ENCODE measurements at places on chromosomes 12 and 14.

DNA sequence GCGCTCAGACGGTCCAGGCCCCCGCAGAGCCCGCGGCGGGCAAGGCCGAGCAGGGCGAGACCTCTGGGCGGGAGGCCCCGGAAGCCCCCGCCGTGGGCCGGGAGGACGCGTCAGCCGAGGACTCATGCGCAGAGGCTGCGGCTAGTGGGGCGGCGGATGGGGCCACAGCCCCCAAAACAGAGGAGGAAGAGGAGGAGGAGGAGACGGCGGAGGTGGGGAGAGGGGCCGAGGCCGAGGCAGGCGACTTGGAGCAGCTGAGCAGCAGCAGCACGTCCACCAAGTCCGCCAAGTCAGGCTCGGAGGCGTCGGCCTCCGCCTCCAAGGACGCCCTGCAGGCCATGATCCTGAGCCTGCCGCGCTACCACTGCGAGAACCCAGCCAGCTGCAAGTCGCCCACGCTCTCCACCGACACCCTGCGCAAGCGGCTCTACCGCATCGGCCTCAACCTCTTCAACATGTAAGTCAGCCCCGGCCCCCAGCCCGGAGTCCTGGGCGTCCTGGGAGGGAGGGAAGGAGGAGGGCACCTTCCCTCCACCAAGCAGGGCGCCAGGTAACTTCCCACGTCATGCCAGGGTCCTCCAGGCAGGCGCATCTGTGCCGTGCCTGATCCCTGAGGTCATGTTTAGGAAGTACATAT lies 72.4 kb downstream of the IQSEC3 start:
- peak; percentile 5 for DNase-seq

- DNase-seq = no peak
These were observed at the start of gene KCNH5 for GRCh38 chr14:63045234-63045611. KCNH5 (minus strand) TSS chr14:63045458; CDS start chr14:63045186, 272 bp downstream.

GRCh38 chr12:27367078-27367477 lies 34.4 kb downstream of the BMAL2 start:
- no peak for DNase-seq

DNA sequence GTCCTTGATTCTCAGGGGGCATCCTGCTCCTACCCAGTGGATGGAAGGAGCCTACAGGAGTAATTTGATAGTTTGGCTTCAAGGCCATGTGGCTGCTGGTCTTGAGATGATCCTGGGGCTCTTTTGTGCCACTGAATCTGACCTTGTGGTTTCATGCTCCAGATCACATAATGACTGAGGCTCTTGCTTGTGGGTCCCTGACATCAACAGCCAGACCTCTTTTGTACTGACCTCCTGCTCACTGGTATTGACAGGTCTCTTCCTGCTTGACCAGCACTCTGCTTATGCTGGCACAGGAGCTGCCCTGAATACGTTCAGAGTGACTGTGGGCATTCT lies 23.2 kb upstream of the JPH4 start:
- no peak for DNase-seq

GRCh38 chr14:64856529-64857445 lies 22.9 kb downstream of the SPTB start:
- no peak for DNase-seq

DNA sequence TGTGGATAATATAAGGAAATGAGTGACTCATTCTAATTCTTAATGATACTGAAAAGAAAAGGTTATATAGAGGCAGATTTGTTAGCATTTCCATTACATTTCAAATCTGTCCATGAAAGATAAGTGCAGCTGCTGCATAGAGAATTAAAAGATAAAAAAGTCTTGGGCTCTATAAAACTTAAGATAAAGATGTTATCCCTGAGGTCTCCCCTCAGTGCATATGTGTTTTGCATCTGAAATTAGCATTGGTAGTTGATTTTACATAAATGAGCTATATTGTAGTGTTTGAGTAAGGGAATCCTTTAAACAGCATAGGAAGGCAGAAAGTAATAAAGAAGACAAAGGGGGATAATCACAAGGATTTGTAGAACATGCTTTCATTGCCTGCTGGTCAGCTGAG lies 206.2 kb downstream of the FSCB start:
- DNase-seq = no peak

- no peak for DNase-seq
These were observed 7.4 kb downstream of the SALL2 start for GRCh38 chr14:21518725-21519124.

GRCh38 chr12:90152897-90153624 lies 444.4 kb upstream of the ATP2B1 start:
- DNase-seq = no peak

DNA sequence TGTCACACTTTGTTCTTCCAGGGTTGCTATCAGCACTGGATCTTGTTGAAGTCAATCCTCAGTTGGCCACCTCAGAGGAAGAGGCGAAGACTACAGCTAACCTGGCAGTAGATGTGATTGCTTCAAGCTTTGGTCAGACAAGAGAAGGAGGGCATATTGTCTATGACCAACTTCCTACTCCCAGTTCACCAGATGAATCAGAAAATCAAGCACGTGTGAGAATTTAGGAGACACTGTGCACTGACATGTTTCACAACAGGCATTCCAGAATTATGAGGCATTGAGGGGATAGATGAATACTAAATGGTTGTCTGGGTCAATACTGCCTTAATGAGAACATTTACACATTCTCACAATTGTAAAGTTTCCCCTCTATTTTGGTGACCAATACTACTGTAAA lies 23.7 kb downstream of the VTI1B start:
- no peak for DNase-seq

All from stimulated activated CD4-positive, alpha-beta T cell treated with anti-CD3 and anti-CD28 coated beads, TNF-alpha, amount 100 ng/mL, for 24 hours (primary cell).